ENCODE measurements at places on chromosomes 1 and 21.

DNA sequence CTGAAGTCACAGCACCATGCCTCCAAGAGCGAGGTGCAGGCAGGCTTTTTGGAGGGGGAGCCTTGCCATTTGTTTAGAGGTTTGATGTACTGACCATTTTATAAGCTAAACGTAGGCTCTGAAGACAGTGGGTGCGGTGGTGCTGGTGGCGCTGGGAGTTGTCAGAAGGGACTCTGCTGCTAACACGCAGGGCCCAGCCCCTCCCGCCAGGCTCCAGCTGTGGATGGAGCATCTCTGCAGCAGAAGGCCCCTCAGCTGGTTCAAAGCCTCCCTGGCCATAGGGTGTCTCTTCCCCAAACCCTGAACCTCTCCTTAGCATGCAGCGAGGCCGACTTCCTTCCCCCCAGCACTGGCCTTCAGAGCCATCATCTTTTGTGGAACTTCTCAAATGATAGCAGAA lies 105.3 kb downstream of the AJAP1 start:
- no peak for DNase-seq

GRCh38 chr1:40637470-40638007 lies 27.9 kb downstream of the RIMS3 start:
- no peak for DNase-seq

DNA sequence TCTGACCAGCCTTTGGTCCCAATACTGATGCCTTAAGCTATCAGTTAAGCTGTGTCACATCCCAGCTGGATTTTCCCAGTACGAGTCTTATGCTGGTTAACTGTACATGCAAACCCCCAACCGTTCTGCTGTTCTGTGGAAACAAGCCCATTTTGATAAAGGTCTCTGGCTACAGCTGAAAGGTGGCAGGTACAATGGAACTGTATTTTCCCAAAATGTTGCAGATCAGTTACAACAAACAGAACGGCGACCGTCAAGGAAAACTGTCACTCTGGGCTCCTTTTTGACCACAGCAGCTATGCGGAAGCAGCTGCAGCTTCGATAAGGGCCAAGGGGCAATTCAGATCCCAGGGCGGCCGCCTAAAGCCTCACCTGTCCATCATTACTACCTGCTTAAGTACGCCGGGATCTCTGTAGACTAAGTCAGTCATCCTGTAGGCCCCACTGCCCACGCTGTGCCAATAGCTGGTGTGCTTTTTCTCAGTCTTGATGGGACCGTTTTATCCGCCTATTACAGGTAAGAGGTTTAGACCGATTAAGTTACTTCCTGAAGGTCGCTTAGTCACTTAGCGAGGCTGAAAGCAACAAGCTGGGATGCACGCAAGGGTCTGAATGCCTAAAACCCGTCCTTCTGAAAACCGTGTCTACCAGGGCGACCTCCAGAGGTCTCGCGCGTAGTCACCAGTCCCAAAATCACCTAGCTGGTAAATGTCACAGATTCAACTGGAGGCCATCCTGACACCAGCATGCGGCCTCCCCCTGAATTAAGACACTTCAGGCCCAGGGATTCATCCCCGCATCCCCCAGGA lies 11.1 kb upstream of the RAB42 start:
- no peak for DNase-seq

- DNase-seq, result no peak
Measured at GRCh38 chr1:113541106-113541505, 150.8 kb downstream of the MAGI3 start.

- no peak for DNase-seq
Measured at GRCh38 chr1:234512451-234512861, 33.5 kb upstream of the TARBP1 start.

DNA sequence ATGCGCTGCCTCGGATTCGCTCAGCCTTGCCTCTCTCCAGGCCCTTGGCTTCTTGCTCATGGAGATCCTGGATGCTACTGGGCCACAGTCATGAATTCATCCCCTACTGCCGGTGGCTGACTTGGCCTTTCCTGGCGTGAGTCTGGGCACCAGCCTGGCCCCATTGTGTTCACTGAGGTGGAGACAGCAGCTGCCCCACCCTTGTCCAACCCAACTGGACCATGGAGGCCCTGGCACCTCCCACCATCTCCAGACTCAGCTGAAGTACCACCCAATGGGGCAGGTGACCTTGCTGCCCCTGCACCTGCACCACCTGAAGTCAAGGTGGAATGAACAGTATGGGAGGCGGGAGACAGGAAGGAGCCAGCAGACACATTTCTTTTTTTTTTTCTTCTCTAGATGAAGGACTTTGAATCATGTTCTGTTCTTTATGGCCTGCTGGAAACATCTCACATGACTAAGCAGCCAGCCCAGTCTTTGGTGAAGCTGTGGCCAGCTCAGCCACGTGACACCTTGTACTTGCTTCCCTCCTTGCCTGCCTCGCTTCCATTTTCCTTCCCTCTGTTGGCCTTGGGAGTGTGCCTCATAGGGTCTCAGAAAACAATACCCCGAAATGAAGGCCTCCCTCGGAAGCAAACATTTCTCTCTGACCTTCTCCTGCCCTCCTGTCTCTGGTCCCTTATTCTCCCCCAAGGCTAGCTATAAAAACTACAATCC lies 3.8 kb upstream of the SLC30A2 start:
- no peak for DNase-seq

Measured in GOT3 (cell line).